ENCODE measurements at places on chromosomes 3 and 15. TPM values are rescaled to one million over a fixed set of nuclear protein-coding genes. Genes with fewer than 3 reads are reported as not detected.
A peak's percentile ranks its signal among the peaks of the same experiment; 100 is the strongest.

- DNase-seq, result peak; percentile 0
Measured at GRCh38 chr15:33915571-33916407, 52.5 kb upstream of the CHRM5 start.

PDIA5 gene
- total RNA-seq, result 31.6 TPM

HTR3E gene
- total RNA-seq, result not detected

XCR1 gene
- total RNA-seq, result not detected

- no peak for DNase-seq
Measured at GRCh38 chr3:88092270-88092669, 33.2 kb downstream of the ZNF654 start.

PIGX gene
- total RNA-seq, result 31.2 TPM

GRCh38 chr3:61724183-61724582 is 162.8 kb downstream of the PTPRG start:
- DNase-seq, result no peak

DNA sequence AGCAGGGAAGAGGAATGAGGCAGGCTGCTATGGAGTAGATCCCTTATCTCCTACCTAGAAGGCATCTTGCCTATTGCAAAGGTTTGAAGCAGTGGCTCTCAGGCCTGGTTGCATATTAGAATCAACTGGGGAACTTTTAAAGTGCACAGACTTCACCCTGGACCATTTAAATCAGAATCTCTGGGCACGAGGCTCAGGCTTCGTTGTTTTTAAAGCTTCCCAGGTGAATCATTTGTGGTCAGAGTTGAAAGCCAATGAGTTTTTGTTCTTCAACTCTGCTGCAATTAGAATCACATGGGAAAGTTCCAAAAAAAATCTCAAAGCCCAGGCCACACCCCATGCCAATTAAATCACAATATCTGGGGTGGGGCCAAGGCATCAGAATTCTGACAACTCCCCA is 773.1 kb downstream of the AGBL1 start:
- no peak for DNase-seq

RHOA gene
- total RNA-seq, result 313 TPM

GRCh38 chr15:78065284-78065872 is 12.1 kb downstream of the TBC1D2B start:
- no peak for DNase-seq

LNP1 gene
- 1.8 TPM for total RNA-seq

DNA sequence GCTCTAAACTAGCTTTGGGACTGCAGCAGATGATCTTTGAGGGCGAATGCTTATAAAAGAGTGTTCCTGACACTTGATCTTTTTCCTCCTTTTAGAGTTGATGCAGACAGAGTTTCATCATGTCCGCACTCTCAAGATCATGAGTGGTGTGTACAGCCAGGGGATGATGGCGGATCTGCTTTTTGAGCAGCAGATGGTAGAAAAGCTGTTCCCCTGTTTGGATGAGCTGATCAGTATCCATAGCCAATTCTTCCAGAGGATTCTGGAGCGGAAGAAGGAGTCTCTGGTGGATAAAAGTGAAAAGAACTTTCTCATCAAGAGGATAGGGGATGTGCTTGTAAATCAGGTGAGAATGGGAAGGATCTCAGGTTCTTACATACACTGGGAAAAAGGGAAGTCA is 75.7 kb downstream of the KLHL25 start:
- no peak for DNase-seq

GRCh38 chr15:25679492-25679891 is 183.6 kb downstream of the ATP10A start:
- DNase-seq, result no peak

ALG1L2 gene
- 1.6 TPM for total RNA-seq

BSN gene
- total RNA-seq, result 0.92 TPM

DNA sequence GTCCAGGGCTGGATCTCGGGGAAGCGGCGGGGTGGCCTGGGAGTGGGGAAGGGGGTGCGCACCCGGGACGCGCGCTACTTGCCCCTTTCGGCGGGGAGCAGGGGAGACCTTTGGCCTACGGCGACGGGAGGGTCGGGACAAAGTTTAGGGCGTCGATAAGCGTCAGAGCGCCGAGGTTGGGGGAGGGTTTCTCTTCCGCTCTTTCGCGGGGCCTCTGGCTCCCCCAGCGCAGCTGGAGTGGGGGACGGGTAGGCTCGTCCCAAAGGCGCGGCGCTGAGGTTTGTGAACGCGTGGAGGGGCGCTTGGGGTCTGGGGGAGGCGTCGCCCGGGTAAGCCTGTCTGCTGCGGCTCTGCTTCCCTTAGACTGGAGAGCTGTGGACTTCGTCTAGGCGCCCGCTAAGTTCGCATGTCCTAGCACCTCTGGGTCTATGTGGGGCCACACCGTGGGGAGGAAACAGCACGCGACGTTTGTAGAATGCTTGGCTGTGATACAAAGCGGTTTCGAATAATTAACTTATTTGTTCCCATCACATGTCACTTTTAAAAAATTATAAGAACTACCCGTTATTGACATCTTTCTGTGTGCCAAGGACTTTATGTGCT is 527 bp downstream of the B2M start:
- no peak for DNase-seq

KLHL40 gene
- not detected for total RNA-seq

- DNase-seq, result no peak
Measured at GRCh38 chr15:70045045-70045444, 52.7 kb downstream of the TLE3 start.

TMEM45A gene
- total RNA-seq, result 0.95 TPM

DNA sequence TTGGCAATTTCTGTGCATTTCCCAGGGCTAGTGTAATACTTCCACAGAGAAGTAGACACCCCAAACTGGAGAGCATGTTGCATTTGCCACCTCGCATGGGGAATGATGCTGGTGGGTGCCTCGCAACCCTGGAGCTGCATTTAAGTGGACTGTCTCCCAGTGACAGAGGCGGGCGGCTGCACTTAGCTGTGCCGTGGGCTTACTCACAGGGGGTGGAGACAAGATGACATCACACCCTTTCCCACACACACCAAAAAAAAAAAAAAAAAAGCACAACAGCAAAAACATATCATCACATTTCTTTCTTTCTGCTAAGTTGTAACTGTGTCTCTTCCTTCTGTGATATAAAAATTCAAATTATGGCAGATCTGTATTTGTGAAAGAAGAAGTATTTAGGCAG is at the start of gene ABI3BP:
Gene ABI3BP, minus strand, starts transcription at position 113 of the 400 bp plus-strand sequence. Its CDS starts 37 bp downstream, at position 76.
- DNase-seq, result peak; percentile 56

ARNT2 gene
- total RNA-seq, result 3.6 TPM

ADAMTS7 gene
- total RNA-seq, result 1.4 TPM

GRCh38 chr3:131079086-131079485 is 52.4 kb downstream of the NEK11 start:
- DNase-seq, result no peak

DNA sequence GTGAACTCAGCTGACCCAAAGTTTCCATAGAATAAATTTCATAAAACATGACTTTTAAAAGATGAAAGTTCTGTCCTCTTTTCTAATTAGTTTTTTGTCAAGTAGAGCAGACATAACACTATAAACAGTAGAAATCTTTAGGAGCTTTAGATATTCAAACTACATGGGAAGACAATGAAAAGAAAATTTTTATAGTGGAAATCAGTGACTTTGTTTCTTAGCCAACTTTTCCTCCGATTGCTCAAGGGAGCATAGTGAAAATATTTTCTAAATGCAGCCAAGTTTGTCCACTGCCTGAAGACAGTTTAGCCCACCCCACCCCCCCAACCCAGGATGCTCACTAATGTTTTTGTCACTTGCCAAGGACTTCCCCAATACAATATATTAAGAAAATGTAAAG is 114.9 kb downstream of the PLD1 start:
- no peak for DNase-seq

SLC12A8 gene
- total RNA-seq, result 16.8 TPM

- DNase-seq, result no peak
Measured at GRCh38 chr3:193897288-193897687, 238.7 kb upstream of the HES1 start.

- peak; percentile 86 for DNase-seq
Measured at GRCh38 chr3:170811928-170812591, 57.9 kb downstream of the RPL22L1 start.

- DNase-seq, result no peak
Measured at GRCh38 chr3:177724020-177724638, 526.8 kb upstream of the TBL1XR1 start.

- DNase-seq, result peak; percentile 11
Measured at GRCh38 chr15:41018534-41018933, 65.3 kb downstream of the CHAC1 start.

SOX2 gene
- 0.39 TPM for total RNA-seq

GRCh38 chr3:189820365-189820720 is 189.2 kb downstream of the TP63 start:
- no peak for DNase-seq

PHLDB2 gene
- total RNA-seq, result 30.7 TPM

DNA sequence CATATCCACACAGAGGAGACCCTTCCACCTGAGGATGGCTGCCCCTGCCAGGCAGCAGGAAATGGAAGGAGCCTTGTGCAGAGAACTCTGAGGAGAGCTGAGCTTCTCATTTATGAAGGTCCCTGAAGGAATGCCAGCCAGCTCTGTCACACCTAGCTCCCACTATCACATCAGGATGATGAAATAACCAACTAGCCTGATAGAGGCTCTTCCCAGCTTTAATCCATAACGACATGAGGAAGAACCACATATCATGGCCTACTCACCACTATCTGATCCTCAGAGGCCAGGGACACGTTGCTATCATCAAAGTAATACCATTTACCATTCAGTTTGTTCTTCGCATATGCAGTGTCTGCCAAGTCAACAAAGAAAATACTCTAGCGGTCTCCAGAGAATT is 1.5 kb upstream of the C3orf62 start:
- no peak for DNase-seq

DNA sequence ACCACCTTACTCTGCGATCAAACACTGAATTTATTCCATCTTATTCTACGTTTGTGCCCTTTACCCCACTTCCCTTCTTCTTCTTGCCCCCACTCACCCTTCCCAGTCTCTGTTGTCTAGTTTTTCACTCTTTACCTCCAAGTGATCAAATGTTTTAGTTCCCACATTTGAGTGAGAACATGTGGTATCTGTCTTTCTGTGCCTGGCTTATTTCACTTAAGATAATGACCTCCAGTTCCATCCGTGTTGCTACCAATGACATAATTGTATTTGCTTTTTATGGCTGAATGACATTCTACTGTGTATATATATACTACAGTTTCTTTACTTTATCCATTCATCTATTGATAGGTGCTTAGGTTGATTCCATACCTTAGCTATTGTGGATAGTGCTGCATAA is 78.8 kb downstream of the PDCD6IP start:
- no peak for DNase-seq

DNA sequence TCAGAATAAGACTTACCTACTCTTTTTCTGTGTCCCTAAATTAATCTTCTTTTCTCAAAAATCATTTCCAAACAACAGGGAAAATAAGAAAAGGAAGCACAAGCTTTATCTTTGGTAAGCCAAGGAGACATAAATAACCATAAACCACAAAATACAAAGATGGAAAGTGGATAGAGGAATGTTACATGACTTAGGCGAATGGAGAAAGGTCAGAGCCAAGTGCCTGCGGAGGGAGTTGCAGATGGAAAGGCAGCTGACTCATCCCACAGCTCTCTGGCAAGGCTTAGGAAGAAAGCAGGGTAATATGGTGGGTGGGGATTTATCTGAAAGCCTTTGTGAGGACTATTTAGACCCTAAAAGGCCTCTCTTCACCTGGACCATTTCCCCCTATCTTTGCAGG is 72.8 kb downstream of the GALK2 start:
- DNase-seq, result no peak

NDN gene
- not detected for total RNA-seq

- DNase-seq, result peak; percentile 44
Measured at GRCh38 chr3:148075771-148076716, 621.7 kb upstream of the AGTR1 start.

GRCh38 chr3:45605534-45605933 is 11.0 kb downstream of the LIMD1 start:
- DNase-seq, result no peak

GRCh38 chr3:174346571-174346970 is 512.6 kb upstream of the NAALADL2 start:
- no peak for DNase-seq

DNA sequence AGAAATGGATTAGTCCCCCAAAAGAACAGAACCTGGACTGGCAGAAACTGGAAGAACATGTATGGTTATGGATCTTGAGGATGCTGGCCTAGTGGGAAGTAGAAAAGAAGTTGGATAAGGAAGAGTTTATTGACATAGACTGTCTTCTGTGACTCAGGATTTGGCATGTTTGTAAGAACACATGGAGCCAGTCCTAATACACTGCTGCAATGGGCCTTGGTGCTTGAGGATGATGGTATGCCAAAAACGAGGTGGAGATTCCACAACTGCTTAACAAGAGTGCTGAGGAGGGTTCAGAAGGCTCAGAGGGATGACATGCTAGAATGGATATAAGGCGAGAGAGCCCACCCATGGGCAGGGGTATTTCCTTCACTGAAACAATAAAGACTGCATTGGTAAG is 22.4 kb downstream of the LZTFL1 start:
- DNase-seq, result no peak

SCAP gene
- 67.6 TPM for total RNA-seq

ARPP21 gene
- not detected for total RNA-seq

DNA sequence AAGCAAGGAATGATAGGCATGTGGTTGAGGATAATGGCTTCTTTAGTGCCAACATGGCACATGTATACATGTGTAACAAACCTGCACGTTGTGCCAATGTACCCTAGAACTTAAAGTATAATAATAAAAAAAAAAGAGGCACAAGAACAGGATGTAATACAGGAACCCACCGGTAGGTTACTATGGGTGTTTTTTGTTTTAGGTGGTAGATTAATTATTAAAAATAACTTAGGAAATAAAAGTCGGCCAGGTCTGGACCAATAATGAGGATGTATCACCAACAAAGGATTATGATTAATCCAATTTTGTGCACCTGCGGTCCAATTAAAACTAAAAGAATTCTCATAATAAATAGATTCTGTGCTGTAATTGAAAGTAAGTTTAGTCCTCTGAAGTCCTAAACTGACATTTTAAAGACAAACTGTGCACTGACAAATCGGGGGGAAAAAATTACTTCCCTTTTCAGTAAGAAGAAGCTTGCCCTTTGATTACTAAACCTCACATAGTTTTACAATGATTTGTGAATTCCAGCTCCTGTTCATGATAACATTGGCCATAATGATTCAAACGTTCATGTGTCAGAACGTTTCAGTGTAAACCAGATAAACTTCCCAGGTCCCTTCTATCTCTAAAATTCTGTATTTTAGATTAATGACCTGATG is 62.2 kb downstream of the CASR start:
- DNase-seq, result peak; percentile 25

GOLGA6L22 gene
- not detected for total RNA-seq

B3GNT5 gene
- 43.6 TPM for total RNA-seq

Measured in Calu3 (cell line).